Right hindlimb (tissue), 1 donor: ENCODE measurements at places on chromosomes 13 and 19.

GRCh38 chr13:80245162-80245733 is 95.7 kb downstream of the SPRY2 start:
- no peak for DNase-seq

DNA sequence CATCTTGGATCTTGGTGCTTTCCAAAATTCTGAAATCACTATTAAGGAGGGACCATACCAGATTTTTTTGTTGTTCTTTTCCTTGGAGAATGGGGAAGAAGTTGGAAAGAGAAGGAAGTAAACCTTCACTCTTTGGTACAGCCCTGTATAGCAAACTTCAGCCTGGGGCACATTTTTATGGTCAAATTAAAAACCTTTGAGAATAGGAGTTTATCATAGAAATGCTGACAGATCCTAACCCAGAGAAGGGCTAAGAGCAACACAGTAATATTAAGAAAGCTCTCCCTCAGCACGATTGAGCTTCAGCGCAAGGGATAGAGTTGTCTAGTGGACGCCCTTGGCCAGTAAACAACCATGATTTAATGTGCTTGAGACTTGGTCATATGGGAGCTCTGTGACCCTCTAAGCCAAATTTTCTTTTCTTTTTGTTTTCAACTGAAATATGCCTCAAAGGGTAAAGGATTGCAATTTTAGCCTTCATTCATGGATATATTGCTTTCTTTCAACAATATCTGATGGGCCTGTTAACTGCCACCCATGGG is 294.3 kb upstream of the MAB21L1 start:
- no peak for DNase-seq

GRCh38 chr19:16594131-16594586 is 21.9 kb upstream of the SLC35E1 start:
- DNase-seq, result no peak

DNA sequence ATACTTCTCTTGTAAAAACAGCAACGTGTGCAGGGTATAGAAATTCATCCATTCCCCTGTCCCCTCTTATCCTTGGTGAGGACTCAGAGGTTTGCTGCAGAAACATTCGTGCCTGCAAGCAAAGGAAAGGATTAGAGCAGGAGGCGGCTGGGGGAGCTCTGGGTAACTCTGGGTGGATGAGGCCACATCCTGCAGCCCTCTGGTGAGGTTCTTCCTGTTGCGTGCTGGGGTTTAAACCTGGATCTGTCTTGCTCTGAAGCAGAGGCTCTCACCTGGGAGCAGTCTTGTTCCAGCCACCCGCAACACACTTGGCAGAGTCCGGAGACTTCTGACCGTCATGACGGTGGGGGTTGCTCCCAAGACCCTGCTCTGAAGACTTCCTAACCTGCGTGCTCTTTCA is 69.2 kb downstream of the ATP11A start:
- no peak for DNase-seq

DNA sequence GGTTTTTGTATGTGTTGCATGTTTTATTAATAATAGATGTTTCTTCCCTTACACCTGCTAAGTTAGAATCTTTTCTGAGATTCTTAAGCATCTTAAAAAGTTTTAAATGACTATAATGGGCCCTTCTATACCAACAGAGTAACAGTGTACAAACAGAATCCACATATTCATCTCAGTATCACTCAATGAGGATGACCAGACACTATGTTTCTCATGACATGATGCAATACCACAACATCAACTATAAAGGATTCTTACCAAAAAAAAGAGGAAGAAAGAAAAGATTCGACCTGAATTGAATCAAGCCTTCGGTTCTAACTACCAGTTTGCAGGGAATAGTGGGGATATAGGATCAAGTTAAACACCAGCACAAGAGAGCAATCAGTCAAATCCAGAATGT is 56.5 kb downstream of the INTS6 start:
- DNase-seq, result no peak

DNA sequence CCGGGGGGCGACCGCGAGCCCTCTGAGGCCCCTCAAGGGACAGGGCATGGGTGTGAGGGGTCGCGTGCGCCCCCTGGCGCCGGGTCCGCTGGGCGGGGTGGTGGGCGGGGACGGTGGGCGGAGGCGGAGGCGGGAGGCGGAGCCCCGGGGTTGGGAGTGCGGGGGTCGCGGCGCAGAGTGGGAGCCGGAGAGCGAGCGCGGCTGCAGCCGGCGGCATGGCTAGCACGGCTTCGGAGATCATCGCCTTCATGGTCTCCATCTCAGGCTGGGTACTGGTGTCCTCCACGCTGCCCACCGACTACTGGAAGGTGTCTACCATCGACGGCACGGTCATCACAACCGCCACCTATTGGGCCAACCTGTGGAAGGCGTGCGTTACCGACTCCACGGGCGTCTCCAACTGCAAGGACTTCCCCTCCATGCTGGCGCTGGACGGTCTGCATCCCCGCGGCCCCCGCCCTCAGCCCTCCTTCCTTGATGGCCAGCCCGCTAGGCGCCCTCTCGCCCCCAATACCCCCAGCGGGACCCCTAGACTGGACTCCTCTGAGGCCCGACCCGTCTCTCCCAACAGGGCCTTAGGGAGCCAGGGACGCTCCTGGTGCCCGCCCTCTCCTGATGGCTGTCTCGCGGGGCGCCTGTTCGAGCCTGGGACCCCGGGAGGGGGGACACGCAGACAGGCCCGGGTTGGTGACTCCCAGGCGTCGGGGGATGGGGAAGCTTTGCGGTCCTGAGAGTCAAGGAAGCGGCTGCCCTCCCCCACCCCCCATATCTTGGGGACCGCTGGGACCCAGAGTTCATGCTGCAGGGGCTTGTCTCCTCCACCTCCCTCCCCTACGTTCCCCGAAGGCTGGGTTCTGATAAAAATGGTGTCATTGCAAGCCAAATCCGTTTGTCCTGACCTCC is at the start of gene CLDN10:
TSS of gene CLDN10 (plus strand) at position 182 of the 903 bp plus-strand sequence. CDS start at position 216, 34 bp downstream.
- peak; percentile 38 for DNase-seq

- DNase-seq, result no peak
Measured at GRCh38 chr13:44876782-44877324, 112.4 kb downstream of the NUFIP1 start.

DNA sequence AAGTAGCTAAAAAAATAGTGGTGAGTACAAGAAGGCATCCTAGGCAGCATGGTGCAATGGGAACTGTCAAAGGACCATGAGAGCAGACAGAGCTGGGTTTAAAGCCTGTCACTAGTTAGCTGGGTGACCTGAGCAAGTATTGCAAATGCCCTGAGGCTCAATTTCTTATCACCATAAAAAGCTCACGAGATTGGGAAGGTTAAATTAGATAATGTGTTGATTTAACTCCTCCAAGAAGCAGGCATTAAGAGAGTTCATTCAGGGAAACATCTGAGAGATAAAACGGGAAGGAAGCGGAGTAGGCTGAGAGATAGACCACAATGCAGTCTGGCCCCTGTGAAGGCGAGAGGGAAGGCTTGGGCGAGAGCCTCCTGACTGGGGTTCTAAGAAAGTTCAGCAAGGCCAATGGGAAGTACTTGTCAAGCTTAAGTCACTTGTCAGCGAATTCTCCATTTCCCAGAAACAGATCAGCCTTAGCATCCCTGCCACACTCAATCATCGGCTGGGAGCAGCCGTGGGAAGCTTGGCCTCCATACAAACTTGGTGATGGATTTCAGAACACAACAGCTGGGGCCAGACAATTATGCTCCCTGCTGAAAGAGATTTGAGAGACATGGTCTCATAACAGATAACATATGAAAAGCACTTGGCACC is 105.5 kb downstream of the POU4F1 start:
- DNase-seq, result peak; percentile 48

- DNase-seq, result no peak
Measured at GRCh38 chr13:112723771-112724170, 33.9 kb downstream of the ATP11A start.

GRCh38 chr19:3783660-3784584 is 2.3 kb downstream of the MATK start:
- no peak for DNase-seq

- no peak for DNase-seq
Measured at GRCh38 chr19:11041194-11041593, 48.1 kb upstream of the LDLR start.

DNA sequence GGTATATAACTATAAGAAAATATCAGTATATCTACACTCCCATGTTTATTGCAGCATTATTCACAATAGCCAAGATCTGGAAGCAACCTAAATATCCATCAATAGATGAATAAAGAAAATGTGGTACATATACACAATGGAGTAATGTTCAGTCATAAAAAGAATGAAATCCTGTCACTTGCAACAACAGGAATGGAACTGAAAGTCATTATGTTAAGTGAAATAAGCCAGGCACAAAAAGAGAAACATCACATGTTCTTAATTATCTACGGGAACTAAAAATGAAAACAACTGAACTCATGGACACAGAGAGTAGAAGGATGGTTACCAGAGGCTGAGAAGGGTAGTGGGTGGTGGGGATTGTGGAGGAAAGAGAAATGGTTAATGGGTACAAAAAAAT is 665.2 kb downstream of the TBC1D4 start:
- no peak for DNase-seq

- DNase-seq, result no peak
Measured at GRCh38 chr13:44045180-44045562, 165.5 kb downstream of the LACC1 start.

DNA sequence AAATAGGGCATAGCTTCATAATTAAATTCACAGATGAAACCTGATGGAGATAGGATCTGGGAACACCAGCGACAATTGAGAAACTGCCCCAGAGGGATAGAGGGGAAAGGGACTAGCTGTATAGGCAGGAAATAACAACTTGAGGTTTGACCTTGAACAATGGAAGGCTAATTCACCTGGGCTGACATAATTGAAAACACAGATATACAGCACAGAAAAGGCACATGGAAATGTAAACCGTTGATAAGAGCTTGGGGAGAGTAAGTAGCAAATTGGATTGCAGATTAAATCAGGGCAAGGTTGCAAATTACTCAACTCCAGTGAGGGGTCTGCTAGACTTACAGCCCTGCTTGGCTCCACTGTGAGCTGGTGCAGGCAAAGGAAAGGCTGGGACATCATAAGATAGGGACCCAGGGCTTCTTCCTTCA is 246.7 kb downstream of the DLEU7 start:
- no peak for DNase-seq

DNA sequence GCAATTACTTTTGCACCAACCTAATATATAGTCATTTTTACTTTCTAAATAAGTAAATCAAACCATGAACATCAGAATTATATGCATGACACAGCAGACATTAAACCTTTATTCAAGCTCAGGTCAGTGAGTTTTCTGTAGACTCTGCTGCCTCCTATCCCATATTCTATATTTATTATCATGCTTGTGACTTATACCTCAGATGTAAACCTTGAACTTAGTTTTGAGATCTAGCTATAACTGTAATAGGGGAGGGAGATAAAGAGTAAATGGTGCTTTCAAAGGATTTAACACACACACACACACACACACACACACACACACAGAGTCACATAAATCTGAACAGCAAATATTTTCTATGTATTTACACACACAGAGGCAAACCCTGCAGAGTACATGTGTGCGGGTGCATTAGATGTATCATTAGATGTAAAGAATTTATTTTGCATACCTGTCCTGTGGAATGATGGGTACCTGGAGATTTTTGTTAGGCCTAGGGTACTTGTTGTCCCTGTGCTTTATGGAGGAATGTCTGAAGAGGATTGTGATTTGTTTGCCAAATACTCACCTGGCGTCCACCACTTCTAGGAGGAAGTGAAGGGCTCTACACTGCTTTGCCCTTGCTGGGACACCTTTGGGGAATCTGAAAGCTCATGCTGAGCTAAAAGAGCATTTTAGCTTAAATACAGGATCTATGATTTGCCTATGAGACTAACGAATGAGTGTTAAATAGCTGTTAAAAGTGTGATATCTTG is 521.9 kb downstream of the KLF5 start:
- no peak for DNase-seq

DNA sequence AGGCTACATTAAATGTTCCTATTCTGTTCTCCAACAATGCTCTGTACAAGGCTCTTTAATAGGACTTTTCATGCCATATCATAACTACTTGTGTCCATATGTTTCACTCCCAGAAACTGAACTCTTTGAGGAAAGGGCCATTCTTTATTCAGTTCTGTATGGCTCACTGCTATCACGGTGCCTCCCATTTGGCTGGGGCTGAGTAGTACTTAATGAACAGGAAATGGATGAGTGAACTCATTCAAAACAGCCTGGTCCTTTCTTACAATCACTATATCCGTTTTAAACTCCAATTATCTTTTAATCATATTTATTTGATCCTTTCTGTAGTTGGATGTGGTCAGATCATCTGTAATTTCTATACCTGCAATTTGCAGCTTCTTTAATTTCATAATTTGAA is 410.6 kb downstream of the TBC1D4 start:
- DNase-seq, result no peak

GRCh38 chr13:99303863-99304521 is 3.2 kb downstream of the GPR183 start:
- no peak for DNase-seq

DNA sequence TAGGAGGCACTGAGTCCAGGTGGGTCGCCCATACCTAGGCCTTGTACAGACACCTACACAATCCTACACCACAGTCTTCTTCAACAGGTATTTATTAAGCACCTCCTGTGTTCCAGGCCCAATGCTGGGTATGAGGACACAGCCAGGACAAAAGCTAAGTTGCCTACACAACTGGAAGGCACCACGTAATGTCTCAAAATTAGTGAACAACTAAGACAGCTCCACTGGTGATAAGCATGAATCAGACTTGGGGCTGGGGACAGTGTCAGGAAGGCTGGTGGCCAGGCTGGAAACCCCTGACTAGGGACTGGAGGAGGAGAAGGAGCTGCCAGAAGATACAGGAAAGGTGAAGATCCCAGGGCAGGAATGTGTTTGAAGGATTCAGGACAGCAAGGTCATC is 2.4 kb downstream of the SMIM24 start:
- DNase-seq, result no peak

DNA sequence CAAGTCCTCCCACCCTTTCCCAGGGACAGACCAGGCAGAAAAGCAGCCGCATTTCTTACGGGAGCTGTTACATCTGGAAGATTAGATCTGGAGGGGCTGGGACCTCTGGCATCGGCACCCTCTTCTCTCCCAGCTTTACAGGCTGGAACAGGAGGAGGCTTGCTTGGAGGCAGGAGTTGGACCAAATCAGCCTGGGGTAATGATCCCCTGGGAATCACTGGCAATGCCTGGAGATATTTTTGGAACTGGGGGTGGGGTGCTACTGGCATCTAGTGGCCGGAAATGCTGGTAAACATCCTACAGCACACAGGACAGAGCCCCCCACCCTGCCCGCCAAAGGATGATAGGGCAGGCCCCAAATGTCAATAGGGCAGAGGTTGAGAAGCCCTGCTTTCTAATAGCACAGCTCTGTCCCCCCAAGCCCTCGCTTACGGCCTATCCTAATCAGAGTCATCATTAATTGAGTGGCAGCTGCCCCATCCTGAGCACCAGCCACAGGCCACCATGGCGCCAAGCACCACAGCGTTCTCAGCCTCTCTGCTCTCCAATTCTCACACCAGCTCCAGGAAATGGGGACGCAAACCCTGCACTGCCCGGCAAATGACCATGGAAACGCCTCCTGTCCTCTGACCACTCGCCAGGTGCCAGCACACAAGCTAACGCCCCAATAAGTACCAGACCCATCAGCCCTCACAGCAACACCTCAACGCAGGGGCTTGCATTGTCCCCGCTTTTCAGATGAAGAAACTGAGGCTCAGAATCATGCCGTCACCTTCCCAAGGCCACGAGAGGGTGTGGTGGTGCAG is 20.6 kb downstream of the LRRC4B start:
- no peak for DNase-seq
